ENCODE measurements at places on chromosomes 2 and 18.

DNA sequence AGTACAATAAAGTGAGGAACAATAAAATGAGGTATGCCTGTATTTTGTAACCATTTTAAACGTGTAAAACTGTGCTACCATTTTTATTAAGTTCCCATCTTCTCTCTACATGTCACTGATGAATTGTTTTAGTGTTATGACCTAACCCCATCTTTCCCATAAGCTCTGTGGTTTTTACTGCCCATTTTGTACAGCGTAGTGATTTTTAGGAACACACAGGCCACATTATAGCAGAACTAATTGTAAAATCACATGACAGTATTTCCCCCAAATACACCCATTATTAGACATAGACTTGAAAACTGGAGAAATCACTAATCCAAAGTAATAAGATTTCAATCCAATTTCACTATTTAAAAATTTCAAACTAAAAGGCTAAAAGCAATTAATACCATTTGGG lies 130.7 kb downstream of the TMEM247 start:
- no peak for DNase-seq

- no peak for DNase-seq
Observed at GRCh38 chr2:144548532-144549191, 28.7 kb upstream of the ZEB2 start.

GRCh38 chr2:71647356-71647755 lies 194.0 kb downstream of the DYSF start:
- DNase-seq: no peak

- no peak for DNase-seq
Observed at GRCh38 chr2:9378433-9379390, 44.6 kb downstream of the ITGB1BP1 start.

DNA sequence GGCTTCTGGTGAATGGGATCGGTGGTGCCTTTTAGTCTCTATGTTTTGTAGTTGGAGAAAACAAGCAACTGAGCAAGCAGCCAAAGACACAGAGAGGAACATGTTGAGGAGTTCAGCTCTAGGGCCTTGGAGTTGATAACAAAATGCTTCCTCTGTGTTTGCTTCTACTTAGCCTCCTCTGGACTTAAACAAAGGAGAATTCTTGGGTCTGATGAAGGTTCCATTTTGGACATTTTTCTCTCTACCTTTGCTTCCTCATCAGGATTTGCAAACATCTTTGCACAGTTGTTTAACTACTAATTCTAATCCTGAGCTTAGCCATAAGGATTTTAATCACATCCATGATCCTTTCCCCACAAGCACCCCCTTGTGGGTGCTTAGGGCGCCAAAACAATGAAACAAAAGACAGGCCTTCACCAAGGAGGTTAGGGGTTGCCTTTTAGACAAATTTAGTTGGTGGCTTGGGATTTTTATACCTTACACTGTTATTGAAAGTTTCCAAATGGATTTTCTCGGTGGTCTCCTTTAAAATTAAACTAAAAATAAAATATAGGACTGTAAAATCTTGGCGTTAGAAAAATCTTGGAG lies 148.5 kb upstream of the SATB2 start:
- DNase-seq: no peak

- DNase-seq: no peak
Observed at GRCh38 chr2:228762565-228762964, 508.5 kb downstream of the PID1 start.

GRCh38 chr18:43866696-43867095 lies 589.4 kb upstream of the SYT4 start:
- DNase-seq: no peak

GRCh38 chr18:28574175-28574574 lies 397.2 kb upstream of the CDH2 start:
- no peak for DNase-seq

DNA sequence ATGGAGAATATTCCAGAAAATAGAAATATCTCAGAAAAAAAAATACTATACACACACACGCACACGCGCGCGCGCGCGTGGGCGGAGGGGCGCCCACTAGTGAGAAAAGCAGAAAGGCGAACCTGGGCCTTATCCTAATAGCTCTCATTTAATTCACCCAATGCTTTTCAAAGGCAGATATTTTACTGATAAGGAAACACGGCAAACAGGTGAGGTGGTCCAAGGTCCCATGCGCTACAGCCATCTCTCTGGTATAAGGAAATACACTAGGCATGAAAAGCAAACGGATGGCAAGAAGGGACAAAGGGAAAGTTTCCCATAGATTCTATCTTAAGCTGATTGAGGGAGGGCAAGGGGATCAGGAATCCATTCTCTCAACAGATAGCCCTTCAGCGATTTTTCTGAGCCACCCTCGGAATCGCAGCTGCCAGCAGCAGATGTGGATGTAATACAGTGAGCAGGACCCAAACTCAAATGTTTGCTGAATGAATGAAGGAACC lies 136.7 kb downstream of the TMEM247 start:
- DNase-seq: no peak

GRCh38 chr2:24877067-24877466 lies 43.0 kb downstream of the ADCY3 start:
- no peak for DNase-seq

DNA sequence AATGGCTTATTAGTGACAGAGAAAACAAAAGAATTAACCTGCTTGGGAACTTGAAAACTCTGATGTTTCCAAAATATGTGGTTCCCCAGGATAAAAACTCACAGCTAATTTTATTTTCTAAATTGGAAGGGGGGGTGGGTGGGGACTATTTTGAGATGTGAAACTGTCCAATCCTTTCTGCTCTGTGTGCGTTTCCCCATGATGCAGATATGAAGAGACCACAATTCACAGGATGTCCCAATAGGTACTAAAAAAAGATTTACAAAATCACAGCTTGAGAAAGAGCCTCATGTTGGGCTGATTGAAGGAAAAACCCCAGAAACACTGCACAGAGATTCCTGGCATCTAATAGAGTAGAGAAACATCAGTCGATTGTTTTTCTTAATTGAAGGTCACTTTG lies 273.2 kb downstream of the ARHGAP15 start:
- no peak for DNase-seq

GRCh38 chr2:79935771-79936657 lies 368.5 kb downstream of the LRRTM1 start:
- no peak for DNase-seq

GRCh38 chr2:75603477-75603876 lies 42.7 kb upstream of the EVA1A start:
- DNase-seq: no peak

GRCh38 chr2:23469142-23469540 lies 84.2 kb downstream of the KLHL29 start:
- DNase-seq: no peak

DNA sequence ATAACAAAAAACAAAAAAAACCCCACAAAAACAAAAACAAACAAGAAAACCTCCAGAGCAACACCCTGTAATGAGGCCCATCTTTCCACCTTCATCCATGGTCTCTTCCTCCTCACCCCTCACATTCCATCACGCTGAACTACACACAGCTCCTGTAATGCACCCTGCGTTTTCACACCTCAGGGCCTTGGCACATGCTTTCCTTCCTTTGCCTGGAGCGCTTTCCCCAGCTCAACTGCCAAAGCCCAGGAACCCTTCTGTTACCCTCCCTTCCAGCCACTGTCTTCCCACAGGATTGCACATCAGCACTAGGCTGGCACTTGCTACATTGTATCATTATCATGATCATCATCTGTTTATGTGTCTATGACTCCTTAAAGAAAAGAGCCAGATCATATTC lies 29.4 kb downstream of the TMEM247 start:
- no peak for DNase-seq
